Daoy (cell line): ENCODE measurements at places on chromosomes 6 and 20. TPM values are rescaled to one million over a fixed set of nuclear protein-coding genes. Genes with fewer than 3 reads are reported as not detected.

GRCh38 chr6:111444794-111445193 is 38.2 kb downstream of the REV3L start:
- no peak for DNase-seq

GRCh38 chr6:137277971-137278637 is 58.9 kb upstream of the IFNGR1 start:
- peak; percentile 84 for DNase-seq

DNA sequence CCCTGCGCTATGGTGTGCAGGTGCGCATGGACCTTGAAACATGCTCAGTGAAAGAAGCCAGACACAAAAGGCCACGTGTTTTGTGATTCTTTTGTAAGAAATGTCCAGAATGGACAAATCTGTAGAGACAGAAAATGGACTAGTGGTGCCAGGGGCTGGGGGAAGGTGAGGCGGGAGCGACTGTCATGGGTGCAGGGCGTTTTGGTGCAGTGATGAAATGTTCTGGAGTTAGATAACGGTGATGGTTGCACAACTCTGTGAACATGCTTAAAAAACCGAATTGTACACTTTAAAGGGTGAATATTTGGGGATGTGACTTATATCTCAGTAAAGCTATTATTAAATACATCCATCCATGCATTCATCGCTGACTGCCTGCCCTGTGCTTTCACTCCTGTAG is 31.7 kb upstream of the NTSR1 start:
- no peak for DNase-seq

DNA sequence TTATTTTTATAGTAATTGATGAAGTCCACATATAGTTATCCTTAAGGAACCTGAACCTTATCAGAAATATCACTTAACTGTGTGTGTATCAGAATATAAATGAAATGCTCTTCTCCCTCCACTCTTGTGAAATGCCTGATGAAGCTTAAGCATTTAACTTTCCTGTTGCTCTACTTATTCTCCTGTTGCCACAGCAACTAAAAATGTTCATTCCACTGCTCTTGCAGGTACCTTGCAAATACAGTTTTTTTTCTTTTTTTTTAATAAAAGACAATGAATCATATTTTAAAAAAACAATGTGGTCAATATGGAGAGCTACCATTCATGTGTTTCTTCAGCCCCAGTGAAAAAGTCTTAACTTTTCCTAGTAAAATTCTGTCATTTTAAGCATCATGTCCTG is 210.3 kb downstream of the RFPL4B start:
- no peak for DNase-seq

GRCh38 chr6:6386010-6386409 is 65.5 kb upstream of the F13A1 start:
- no peak for DNase-seq

DNA sequence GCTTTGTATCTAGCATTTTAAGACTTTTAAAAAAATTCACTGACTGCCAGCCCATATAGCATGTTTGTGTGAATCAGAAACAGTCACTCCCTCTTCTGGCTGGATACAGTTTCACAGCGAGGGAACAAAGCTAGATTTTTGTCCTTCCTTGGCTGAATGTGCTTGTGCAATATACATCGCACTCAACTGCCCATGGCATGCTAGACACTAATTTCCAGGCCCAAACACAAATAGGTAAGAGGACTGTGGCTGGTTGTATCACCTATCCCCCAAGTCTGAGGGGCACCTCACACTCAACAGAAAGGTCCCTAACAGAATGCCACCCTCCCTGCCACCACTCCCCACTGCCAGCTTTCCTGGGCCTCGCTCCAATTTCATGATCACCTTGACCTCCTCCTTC is 16.2 kb upstream of the BLCAP start:
- peak; percentile 19 for DNase-seq

GRCh38 chr20:60553095-60553494 is 594.9 kb downstream of the CDH26 start:
- DNase-seq = no peak

Gene ZFP64
- 17.8 and 31.9 TPM in 2 replicates for total RNA-seq

Gene C6orf141
- 7.3 and 13.2 TPM in 2 replicates for total RNA-seq

Gene CLPSL2
- total RNA-seq = not detected in 2 replicates

Gene VPS52
- 33.4 and 37.4 TPM in 2 replicates for total RNA-seq
